Stimulated activated CD8-positive, alpha-beta memory T cell treated with anti-CD3 and anti-CD28 coated beads, Interleukin-4, amount 100 ng/mL, for 24 hours (primary cell): ENCODE measurements at places on chromosomes 12 and 14.
A peak's percentile ranks its signal among the peaks of the same experiment; 100 is the strongest.

DNA sequence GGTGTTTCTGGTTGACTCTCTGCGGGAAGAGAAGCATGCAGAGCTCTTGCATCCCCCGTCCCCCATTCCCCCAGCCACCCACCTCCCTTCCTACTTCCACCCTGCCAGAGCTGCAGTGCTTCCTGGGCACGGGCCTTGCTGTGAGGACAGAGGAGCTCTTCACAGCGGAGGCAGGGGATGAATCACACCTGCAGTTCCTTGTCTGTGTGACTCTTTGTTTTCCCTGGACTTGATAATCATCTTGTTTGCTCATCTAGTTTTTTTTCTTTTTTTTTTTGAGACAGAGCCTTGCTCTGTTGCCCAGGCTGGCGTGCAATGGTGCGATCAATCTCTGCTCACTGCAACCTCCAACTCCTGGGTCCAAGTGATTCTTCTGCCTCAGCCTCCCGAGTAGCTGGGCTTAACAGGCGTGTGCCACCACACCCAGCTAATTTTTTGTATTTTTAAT is 27.8 kb downstream of the ANKRD9 start:
- DNase-seq: no peak

DNA sequence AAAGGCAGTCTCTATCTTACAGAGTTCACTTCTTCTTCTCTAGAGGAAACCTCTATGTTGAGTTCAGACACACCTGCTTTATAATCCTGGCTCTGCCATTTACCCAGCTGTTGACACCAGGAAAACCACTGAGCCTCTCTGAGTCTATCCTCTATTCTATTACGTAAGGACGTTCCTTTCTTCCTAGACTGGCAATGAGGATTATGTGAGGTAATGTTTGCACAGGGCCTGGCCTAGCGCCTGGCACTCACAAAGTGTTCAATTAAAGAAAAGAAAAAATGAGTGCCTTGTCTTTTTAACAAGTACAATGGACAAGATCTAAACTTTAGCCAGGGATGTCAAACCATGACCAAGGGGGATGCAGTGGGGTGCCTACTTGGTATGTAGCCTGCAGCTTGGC is 641.9 kb upstream of the TBX3 start:
- DNase-seq: no peak

- no peak for DNase-seq
These were observed 45.3 kb downstream of the BCL11B start for GRCh38 chr14:99226687-99227086.

DNA sequence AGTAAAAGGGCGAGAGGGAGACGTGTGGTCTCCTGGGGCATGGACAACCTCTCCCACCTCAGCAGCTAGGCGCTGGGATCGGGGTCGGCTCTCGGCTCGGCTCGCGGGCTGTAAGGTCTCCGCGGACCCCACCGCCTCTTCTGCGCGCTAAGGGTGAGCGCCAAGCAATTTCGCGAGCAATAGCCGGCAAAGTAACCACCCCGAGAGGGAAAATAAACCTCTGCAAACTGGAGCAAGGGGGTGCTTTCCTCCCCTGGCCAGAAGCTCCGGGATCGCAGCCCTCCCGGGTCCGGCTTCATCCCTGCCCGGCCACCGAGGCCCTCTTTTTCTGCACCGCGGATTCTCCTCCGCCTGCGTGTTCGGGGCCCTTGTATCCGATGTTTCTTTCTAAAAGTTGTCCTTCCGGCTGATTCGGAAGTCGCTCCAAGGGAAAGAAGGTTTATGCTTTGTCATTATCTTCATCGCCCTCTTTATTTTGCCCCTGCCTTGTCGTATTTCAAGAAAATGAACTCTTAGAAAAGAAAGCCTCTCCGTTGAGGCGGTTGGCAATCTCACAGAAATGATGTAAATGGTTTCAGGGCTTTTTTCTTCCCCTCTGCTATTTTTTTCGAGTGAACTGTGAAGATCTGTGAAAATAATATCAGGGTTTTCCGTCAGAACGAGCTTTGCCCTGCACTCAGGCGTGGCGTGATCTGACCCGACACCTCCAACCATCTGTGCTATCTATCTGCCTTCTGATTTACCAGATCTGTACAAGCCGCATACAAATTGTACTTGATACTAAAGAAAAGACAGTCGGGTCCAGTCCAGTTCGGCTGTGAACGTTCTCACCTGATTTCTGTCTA is 1.7 kb upstream of the SIX6 start:
- DNase-seq: no peak

- no peak for DNase-seq
These were observed 123.7 kb downstream of the CRACR2A start for GRCh38 chr12:3629057-3629830.

DNA sequence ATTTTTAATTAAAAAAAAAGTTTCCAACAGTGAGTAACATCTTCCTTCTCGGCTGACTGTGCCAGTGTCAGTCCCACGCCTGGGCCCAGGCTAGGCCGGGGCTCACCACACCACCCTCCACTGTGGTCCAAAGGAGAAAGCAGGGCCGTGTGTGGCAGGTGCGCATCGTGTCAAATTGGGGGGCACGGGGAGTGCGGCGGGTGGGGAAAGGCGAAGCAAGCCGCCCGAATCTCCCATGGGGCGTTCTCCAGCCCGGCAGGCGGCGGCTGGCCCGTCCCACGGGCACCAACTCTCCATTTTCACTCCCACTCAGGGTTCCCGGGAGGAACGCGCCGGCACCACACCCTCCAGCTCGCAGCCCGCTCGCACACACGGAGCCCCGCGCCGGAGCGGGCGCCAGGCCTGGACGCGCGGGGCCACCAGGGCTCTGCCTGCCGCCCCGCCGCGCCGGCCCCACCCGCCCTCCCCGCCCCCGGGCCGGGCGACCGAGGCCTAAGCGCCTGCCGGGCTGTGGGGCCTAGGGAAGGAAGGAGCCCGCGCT is 604 bp downstream of the EEA1 start:
- DNase-seq: peak; percentile 36

GRCh38 chr14:59407246-59408010 is 57.8 kb downstream of the GPR135 start:
- no peak for DNase-seq

DNA sequence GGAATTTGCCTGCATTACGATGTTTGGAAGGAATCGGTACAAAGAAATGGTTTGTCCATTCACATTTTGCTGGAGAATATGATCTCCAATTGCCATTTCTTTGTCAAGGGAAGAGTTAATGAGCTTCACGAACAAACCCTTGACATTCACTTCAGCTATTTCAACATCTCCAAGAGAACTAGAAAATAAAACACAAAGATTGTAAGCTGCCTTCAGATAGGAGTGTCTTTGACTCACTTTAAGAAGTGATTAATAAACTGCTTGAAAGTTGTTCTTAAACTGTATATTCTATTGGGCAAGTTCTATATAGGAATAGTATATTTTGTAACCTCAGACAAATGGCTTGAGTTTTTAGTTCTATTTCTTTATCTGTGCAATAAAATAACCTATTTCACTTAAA is 26.3 kb downstream of the LMNTD1 start:
- DNase-seq: no peak

DNA sequence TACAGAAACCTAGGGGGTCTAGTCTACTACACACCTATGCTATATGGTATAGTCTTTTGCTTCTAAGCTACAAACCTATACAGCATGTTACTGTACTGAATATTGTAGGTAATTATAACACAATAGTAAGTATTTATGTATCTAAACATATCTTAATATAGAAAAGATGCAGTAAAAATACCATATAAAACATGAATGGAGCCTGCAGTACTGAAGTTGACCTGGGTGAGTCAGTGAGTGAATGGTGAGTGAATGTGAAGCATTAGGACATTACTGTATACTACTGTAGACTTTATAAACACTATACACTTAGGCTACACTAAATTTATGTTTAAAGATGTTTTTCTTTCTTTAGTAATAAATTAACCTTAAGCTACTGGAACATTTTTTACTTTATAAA is 13.1 kb upstream of the ABCD2 start:
- DNase-seq: no peak

- DNase-seq: no peak
These were observed 43.8 kb upstream of the PPM1H start for GRCh38 chr12:62978768-62979167.

DNA sequence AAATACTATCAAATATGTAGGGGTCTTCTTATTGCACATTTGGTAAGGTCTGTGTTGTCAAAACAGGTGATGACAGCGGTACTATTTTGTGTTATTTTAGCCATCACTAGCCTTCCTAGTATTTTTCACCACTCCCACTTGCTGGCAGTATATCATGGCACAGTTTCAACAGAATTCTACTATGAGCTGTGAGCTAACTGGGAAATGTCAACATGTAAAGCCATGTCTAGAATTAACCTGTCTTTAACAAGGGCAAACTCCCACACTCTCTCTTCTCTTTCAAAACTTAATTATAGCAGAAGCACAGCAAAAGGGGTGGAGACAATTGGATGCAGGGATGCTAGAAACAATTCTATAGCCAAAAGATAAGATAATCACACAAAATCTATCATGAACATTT is 253.4 kb downstream of the PAX9 start:
- no peak for DNase-seq

- no peak for DNase-seq
These were observed 123.6 kb downstream of the FOXN3 start for GRCh38 chr14:89293314-89293916.

GRCh38 chr14:82411298-82411697 is 877.6 kb upstream of the SEL1L start:
- no peak for DNase-seq

DNA sequence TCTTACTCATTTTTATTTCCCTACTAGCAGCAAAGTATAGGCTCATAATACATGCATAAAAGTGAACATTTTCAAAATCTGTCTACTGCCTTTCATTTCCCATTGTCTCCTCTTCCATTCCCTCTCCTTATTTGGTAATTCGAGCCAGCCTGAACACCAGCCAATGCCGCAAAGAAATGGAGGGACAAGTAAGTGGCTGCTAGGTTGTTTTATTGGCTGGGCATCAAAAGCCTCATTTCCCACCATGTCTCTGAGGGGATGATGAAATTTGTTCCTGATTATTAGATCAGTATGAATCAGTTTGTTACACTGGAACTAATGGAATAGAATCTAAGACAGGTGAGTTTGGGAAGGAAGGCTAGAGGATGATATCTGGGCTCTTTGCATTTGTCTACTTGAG is 143.5 kb downstream of the KCNA5 start:
- DNase-seq: no peak

- DNase-seq: no peak
These were observed 142.3 kb downstream of the RTN1 start for GRCh38 chr14:59728304-59728703.

GRCh38 chr14:30551460-30551859 is 7.5 kb upstream of the G2E3 start:
- DNase-seq: no peak

GRCh38 chr14:96160913-96161310 is 43.7 kb upstream of the BDKRB2 start:
- no peak for DNase-seq

DNA sequence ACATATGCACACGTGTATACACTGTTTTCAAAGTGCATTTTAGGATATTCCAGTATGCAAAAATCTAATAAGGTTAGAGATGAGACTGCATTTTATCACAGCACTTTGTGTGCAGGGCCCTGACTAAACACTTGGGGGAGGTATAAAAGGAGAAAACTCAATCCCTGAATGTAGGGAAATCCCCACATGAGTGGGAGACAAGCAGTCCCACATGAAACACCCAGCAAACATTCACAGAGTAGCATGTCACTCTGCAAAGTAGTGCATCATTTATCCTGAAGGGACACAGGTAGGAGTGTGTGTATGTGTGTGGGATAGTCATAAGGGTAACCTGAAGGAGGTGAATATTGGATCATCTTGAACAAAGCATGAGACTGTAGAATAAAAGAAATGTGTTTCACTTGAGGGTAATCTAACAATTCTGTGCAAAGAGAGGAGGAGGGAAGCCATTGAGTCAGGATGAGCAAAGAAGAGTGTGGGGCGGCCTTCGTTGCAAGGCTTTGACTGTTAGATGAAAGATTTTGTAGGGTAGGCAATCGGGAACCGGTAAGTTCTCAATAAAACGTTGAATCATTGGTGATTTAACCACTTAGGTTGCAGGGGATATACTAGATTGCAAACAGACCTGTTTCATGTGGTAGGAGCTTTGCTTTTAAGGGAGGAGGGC is 2.9 kb downstream of the PRPF40B start:
- DNase-seq: no peak

DNA sequence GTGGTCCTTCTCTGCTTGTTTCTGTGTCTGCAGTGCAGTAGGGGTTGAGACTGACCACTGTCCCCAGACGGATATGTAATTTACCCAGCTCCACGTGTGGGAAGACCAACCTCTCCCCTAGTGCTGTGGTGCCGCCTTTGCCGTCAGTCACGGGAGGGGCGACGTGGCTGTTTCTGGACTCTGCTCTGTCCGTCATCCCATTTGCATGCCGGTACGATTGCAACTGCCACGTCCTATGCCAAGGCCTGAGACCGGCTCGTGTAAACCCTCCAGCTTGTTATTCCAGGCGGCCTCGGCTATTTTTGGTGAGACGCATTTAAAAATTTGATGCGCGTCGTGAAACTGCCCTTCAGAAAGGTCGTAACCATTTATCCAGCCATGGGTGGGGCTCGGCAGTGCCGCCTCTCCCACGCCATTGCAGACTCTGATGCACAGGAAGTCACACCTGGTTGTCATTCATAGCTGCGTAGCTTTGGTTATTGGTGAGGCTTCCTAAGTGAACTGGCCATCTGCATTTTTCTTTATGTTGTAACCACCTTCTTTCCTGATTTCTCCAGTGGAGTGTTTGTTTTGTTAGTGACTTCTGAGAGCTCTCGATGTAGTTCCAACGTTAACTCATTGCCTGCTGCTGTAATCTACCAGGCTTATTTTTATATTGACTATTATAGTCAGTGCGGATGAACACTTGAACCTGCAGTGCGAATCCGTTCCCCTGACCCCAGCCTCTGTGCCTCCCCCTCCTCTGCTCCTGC is 75.1 kb downstream of the ADGRD1 start:
- no peak for DNase-seq

GRCh38 chr12:131825146-131825892 is 2.9 kb upstream of the MMP17 start:
- DNase-seq: no peak

DNA sequence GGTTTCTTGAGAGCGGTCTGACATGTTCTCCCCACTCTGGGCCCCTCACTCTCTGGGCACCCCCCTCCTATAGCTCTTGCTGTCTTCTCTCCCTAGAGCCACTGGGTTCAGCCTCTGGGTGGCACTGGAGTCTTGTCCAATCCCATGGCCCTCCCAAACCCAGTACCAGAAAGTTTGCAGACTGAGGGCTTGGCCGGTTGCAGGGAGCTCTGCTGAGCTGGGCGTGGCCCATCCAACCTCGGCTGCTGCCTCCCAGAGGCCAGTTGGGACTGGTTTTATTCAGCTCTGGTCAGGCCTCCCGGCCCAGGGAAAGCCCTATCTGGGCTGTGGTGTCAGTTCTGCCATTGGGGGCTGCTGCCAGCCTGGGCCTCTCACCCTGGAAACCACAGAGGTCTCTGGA is 37.9 kb downstream of the ISCA2 start:
- no peak for DNase-seq

- DNase-seq: no peak
These were observed 255.2 kb downstream of the EMP1 start for GRCh38 chr12:13451776-13452175.

- DNase-seq: no peak
These were observed 5.2 kb downstream of the GPR132 start for GRCh38 chr14:105059925-105060565.
